ENCODE measurements at places on chromosomes 6 and 20.
A peak's percentile ranks its signal among the peaks of the same experiment; 100 is the strongest.

- peak; percentile 1 for DNase-seq
These were observed 331.8 kb downstream of the RIMS1 start for GRCh38 chr6:72218125-72218524.

GRCh38 chr6:156065849-156066248, 610.2 kb upstream of the NOX3 start:
- no peak for DNase-seq

GRCh38 chr6:136793363-136793762, 1.1 kb upstream of the MAP3K5 start:
- no peak for DNase-seq

DNA sequence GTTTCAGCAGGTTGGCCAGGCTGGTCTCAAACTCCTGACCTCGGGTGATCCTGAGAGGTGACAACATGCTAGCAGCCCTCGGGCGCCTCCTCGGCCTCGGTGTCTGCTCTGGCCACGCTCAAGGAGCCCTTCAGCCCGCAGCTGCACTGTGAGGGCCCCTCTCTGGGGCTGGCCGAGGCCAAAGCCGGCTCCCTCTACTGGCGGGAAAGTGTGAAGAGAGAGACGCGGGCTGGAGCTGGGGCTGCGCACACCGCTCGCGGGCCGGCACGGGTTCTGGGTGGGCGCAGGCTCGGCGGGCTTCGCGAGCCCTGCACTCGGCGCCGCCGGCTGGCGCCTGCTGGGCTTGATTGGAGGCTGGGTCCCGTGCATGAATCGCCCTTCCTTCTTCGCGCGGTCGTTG, 80.8 kb upstream of the RBM24 start:
- DNase-seq, result no peak

DNA sequence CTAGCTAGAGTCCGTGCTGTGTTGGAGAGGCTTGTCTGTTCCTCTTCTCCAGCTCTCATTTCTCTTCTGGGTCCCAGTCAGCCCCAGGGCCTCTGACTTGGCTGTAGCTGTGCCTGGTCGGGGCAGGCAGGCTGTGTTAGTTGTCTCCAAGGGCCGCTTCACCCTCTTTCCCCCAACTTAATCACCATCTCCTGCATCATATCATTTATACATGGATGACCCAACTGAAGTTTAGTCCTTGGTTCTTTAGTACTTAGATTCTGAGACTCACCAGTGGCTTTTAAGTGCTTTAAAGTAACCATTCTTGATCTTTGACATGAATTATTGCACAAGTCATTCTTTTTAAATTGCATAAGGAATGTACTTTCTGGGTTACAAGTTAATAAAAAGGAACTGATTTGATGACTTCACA, 127.3 kb downstream of the RTN4IP1 start:
- no peak for DNase-seq

GRCh38 chr6:157556671-157557430, 175.9 kb downstream of the ZDHHC14 start:
- DNase-seq, result no peak

- DNase-seq, result no peak
These were observed 27.8 kb downstream of the STAU1 start for GRCh38 chr20:49160057-49160929.

DNA sequence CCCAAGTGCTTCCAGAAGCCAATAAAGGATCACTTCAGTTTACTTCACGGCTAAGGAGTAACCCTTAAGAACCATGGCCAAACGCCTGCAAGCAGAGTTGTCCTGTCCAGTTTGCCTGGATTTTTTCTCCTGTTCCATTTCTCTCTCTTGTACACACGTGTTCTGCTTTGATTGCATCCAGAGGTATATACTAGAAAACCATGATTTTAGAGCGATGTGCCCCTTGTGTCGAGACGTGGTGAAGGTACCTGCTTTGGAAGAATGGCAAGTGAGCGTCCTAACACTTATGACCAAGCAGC, 2.5 kb downstream of the RFPL4B start:
- no peak for DNase-seq

DNA sequence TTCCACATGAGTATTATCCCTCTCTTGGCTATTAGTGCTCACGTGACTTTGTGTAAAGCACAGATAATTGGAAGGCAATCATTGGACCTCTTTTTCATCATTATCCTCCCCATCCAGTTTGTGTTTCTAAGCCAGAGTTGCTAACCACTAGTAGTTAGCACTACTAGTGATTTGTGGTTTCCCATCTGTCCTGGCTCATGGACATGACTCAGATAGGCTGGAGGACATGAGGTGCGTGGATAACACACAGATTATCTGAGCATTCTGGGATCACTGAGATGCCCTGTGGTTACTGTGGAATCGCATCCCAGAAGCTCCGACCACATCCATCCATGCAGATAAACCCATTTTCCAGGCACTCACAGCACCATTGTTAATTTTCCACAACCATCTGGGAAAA, 123.8 kb upstream of the NAA20 start:
- no peak for DNase-seq

GRCh38 chr6:119430805-119431204, 81.2 kb upstream of the MAN1A1 start:
- DNase-seq, result no peak

DNA sequence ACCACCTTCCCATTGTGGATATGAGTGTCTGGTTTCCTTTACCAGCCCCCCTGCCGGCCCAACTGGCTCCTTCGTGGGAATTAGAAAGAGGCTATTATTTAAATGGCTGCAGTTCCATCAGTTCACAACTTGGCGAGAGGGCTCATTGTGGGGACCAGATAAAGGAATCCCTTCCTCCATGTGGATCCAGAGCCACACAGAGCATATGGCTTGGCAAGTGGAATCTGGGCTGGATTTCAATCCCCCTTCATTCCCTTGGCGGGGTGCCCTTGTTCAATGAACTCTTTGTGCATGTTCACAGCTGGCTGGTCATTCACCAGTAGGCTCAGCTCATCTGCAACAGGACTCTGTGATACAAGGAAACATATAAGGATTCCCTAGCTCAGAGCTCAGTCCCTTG, 140.6 kb downstream of the OPN5 start:
- DNase-seq, result no peak

- no peak for DNase-seq
These were observed 60.5 kb downstream of the EYS start for GRCh38 chr6:65646544-65646943.

GRCh38 chr6:53029257-53029656, 34.2 kb upstream of the GSTA4 start:
- DNase-seq, result no peak

DNA sequence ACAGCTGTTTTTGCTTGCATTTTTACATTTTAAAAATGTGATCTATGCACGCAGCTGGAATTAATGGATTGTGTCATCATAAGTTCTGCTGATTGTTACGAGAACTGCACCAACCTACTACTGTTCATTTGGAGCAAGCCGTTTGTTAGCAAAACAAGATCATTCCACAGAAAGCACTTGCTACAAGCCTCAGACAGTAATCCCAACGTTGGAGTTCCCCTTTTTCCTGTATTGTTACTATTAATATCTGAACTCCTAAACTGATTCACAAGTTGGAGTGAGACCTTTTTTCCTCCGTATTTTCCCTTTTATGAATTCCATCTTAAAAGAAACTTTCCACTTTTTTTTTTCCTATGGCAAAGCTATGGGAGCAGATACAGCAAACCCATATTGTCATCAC, 3.5 kb downstream of the TENT5A start:
- no peak for DNase-seq

GRCh38 chr6:33237741-33238140, 29.4 kb downstream of the RING1 start:
- no peak for DNase-seq

GRCh38 chr20:13449868-13450434, 188.8 kb downstream of the TASP1 start:
- DNase-seq, result no peak

GRCh38 chr6:6597682-6598081, 9.2 kb downstream of the LY86 start:
- DNase-seq, result no peak

- DNase-seq, result no peak
These were observed 101.1 kb downstream of the ZFAND3 start for GRCh38 chr6:37920667-37921066.

DNA sequence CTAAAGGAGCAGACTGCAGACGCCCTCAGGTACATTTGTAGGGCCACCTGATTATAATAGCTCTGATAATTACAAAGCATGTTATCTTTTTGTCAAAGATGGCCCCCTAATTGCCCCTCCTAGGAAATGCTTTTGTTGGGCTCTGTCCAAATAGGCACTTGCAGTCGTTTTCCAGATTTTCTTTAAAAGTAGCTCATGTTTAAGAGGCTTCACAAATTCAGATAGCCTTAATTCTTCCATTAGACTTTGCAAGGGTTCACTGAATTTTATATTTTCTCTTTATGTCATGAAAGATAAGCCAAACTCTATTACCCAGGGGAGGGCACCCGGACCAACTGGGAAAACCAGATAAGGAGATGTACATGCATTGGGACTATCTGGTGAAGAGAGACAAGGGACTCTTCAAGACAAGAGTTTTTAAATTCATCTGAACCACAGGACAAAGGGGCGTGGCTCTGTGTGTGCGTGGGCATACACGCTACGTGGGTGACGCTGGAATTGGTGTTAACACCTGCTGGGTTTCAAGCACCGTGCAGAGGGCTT, 95.6 kb downstream of the TOX2 start:
- DNase-seq, result no peak

DNA sequence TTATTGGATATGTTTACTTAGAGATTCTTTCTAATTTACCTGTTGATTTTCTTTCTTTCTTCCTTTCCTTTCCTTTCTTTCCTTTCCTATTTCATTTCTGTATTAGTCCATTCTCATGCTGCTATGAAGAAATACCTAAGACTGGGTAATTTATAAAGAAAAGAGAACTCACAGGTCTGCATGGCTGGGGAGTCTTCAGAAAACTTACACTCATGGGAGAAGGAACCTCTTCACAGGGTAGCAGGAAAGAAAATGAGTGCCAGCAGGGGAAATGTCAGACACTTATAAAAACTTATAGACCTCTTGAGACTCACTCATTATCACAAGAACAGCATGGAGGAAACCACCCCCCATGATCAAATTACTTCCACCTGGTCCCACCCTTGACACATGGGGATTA, 40.8 kb downstream of the HDAC2 start:
- DNase-seq, result no peak

- DNase-seq, result peak; percentile 28
These were observed 32.8 kb upstream of the GMPR start for GRCh38 chr6:16205377-16206144.

DNA sequence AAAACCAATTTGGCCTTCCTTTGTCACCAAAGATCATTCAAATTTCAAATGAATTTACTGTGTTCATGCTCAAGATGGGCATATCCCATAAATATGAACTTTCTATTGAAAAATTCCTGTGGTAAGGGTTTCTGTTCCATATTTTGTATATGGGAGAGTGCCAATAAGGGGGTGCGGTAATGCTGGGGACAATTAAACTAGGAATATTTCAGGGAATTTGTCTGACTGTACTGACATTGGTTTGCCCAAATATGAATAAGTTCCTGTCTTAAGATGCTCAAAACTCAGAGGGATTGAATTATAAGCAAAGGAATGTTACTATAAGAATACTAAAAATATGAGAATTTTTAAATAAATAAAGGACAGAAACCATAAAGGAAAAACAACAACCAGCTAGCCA, 553.0 kb upstream of the MARCKS start:
- DNase-seq, result no peak

GRCh38 chr20:63441136-63442099, 31.0 kb downstream of the KCNQ2 start:
- no peak for DNase-seq

GRCh38 chr20:63275825-63276224, 3.2 kb downstream of the ARFGAP1 start:
- DNase-seq, result no peak

- DNase-seq, result no peak
These were observed 1.3 kb downstream of the PDYN start for GRCh38 chr20:1992359-1993110.

GRCh38 chr6:112245511-112246203, 8.7 kb downstream of the LAMA4 start:
- DNase-seq, result no peak

DNA sequence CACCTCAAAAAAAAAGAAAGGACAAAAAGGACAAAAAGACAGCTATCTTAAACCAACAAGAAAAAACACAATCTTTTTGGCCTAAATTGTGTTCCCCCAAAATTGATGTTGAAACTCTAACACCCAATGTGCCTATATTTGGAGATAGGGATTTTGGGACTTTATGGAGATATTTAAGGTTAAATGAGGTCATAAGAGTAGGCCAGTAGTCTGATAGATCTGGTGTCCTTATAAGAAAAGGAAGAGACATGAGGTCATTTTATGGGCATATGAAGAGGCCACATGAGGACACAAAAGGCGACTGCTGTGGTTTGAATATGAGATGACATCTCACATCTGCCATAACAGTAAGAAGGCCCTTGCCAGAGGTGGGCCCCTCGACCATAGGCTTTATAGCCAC, 49.5 kb downstream of the TRIM38 start:
- no peak for DNase-seq

GRCh38 chr6:124482071-124482491, 480.2 kb upstream of the RNF217 start:
- DNase-seq, result no peak

DNA sequence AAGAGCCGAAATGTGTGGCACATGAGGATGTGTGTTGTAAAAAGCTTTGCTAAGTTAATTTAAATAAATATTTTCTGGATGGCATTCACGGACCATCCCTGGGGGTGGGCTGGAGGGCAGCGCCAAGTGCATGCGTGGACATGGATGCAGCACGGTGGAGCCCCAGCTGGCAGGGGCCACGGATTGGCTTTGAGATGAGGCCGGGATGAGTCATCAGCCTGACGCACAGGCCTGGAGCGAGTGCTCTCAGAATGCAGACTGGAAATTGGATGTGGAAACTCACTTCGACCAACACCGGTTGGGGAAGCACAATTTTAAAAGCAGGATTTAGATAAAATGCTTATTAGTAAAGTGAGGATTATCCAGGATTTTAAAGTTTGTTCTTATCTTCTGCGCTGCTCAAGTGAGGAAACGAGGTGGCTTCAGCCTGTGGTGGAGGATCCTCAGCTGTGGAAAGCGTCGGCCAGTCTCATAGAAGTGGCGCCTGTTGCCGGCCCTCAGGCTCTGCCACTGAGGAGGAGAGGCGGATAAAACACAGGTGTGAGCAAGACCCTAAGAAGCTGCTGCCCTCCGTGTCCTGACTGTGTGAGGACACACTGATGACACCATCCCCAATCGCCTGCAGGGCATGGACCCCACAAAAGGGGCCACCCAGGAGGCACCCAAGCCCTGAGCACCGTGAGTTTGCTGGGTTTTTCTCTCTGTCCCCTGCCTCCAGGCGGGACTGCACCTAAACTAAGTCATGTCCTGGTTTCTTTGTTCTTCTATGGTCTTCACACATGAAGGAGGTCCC, 279.7 kb downstream of the CDH4 start:
- peak; percentile 34 for DNase-seq
